ENCODE measurements at places on chromosomes 16 and 17.

GRCh38 chr17:68710976-68711375 lies 109.8 kb upstream of the FAM20A start:
- no peak for DNase-seq

- no peak for DNase-seq
Measured at GRCh38 chr17:52157603-52158449, 688 bp downstream of the CA10 start.

DNA sequence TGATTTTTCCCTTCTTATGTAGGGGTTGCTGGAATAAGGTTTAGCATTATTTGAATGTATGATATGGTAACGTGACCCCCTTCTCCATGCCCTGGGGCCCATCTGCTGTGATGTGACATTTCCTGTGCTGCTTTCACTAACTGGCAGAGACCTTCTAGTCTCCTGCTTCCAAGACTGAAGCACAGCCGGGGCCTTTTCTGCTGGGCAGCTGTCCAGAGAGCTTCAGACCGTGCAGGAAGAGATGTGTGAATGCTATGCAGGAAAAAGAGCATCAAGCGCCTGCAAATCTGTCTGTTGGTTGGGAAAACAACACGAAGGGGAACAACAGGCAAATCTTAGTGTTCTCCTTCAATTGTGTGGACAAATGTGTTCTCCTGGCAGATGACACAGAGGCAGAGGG lies 128.5 kb downstream of the SPACA3 start:
- no peak for DNase-seq

GRCh38 chr17:18987230-18987610 lies 17.3 kb downstream of the FAM83G start:
- no peak for DNase-seq

DNA sequence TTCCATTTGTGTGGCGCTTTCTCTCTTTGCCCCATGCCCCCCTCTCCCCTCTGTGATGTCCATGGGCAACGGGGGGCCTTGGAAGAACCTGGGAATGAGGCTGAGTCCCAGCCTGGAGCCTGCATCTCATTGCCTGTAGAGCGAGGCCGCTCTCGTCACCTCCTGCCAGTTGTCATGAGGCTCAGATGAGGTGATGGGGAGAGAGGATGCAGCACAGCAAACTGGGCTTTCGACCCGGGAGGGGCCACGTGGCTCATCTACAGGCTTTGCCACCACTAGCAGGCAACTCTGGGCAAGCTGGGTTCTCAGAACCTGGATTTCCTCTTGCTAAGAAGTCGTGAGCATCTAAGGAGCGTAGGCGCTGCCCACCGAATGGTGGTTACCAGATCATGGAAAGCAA lies 31.9 kb upstream of the CREBBP start:
- DNase-seq = no peak

- DNase-seq = no peak
Measured at GRCh38 chr17:4505187-4505586, 6.5 kb downstream of the SPNS2 start.

- DNase-seq = no peak
Measured at GRCh38 chr17:80095038-80095843, 6.1 kb upstream of the GAA start.

- no peak for DNase-seq
Measured at GRCh38 chr16:11651796-11652195, 16.5 kb upstream of the SNN start.

DNA sequence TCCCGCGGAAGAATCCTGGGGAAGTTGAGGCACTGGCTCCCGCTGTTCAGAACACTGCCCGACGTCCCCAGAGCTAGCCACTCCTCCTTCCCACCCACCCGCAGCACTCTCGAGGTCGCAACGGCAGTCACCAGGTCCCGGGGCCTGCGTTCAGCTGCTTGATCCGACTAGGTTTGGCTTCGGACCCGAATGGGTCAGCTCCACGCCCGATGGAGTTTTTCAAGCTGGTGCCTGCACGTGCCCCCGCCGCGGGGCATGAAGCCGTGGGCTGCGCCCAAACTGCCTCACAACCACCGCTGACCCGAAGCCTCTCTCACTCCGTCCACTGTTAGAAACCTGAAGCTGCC lies 12.4 kb upstream of the ODF4 start:
- DNase-seq = no peak

- no peak for DNase-seq
Measured at GRCh38 chr16:85898521-85899442, at the start of gene IRF8. IRF8 (plus strand) TSS chr16:85899162; CDS start chr16:85903016, 3,854 bp downstream.

GRCh38 chr17:51371732-51372151 lies 111.4 kb downstream of the UTP18 start:
- DNase-seq = peak; percentile 92

DNA sequence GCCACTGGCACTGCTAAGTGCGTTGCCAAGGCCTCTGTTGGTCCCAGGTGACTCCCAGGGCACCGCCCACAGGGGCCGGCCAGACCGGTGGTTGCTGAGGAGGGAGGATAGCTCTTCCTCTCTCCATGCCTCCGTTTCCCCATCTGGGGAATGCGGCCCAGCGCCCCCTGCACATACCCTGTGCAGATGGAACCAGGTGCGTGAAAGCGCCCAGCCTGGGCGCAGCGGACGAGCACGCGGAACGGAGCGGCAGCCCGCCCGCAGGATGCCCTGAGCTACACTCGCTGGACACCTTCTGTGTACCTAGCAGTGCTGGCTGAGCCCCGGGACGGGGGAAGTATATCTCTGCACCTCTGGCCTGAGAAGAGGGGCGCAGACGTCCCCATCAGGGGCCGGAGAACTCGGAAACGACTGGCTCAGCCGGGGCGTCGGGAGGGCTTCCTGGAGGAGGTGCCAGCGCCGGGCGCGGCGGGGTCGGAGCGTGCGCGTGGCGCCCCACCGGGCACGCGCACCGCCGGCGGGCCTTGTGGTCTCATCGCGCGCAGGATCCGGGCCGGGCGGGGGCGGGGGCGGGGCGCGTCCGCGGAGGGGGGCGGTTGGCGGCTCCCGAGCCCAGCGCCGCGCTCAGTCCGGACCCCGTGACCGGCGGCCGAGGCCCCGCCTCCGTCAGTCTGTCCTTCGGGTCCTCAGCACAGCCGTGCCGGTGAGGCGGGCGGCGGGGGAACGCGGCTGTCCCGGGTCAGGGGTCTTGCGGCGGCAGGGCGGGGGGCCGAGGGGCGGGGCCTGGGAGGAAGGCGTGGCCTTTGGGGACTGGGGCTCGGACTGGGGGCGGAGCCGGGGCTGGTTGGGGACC lies at the start of the genes CCDC78 and HAGHL:
CCDC78 (minus strand) TSS at position 6 of the 853 bp plus-strand sequence. CDS start 76 bp downstream, outside the sequence.
HAGHL (plus strand) TSS at position 669 of the 853 bp plus-strand sequence. CDS start 404 bp downstream, outside the sequence.
- DNase-seq = peak; percentile 82

GRCh38 chr17:3536716-3537115 lies 20.9 kb downstream of the TRPV3 start:
- DNase-seq = no peak

GRCh38 chr17:78940258-78940657 lies 15.1 kb upstream of the TIMP2 start:
- no peak for DNase-seq

- DNase-seq = no peak
Measured at GRCh38 chr16:11684231-11685025, 16.2 kb downstream of the SNN start.

- DNase-seq = no peak
Measured at GRCh38 chr17:76379275-76379641, 5.2 kb upstream of the SPHK1 start.

- DNase-seq = no peak
Measured at GRCh38 chr16:11107780-11108465, 148.1 kb downstream of the SOCS1 start.
